ENCODE measurements at places on chromosomes 2 and 18. TPM values are rescaled to one million over a fixed set of nuclear protein-coding genes. Genes with fewer than 3 reads are reported as not detected.

ALPP gene
- 0.20 TPM for polyA plus RNA-seq

SKA1 gene
- 9.2 TPM for polyA plus RNA-seq

SPATA3 gene
- polyA plus RNA-seq, result not detected

PID1 gene
- 2.8 TPM for polyA plus RNA-seq

LIMS4 gene
- 0.20 TPM for polyA plus RNA-seq

GRCh38 chr2:236545248-236545658, 24.4 kb upstream of the ACKR3 start:
- no peak for DNase-seq

- no peak for DNase-seq
Observed at GRCh38 chr2:43838560-43839267, at the start of the genes ABCG5 and ABCG8. Gene ABCG5, minus strand, starts transcription at chr2:43838839. Its CDS starts 160 bp downstream, at chr2:43838679. Gene ABCG8, plus strand, starts transcription at chr2:43838971. Its CDS starts 83 bp downstream, at chr2:43839054.

- DNase-seq, result no peak
Observed at GRCh38 chr2:126855606-126856005, 43.1 kb upstream of the TEX51 start.

- no peak for DNase-seq
Observed at GRCh38 chr18:37341473-37342086, 224.0 kb downstream of the CELF4 start.

Measured in H1 (cell line).